Fibroblast of the aortic adventitia (primary cell): ENCODE measurements at places on chromosomes 12 and 14. TPM values are rescaled to one million over a fixed set of nuclear protein-coding genes. Genes with fewer than 3 reads are reported as not detected.

- peak; percentile 77 for DNase-seq
These were observed 30.0 kb downstream of the SLC38A2 start for GRCh38 chr12:46342562-46343033.

- peak; percentile 40 for DNase-seq
These were observed 10.5 kb upstream of the NUAK1 start for GRCh38 chr12:106149096-106149784.

DNA sequence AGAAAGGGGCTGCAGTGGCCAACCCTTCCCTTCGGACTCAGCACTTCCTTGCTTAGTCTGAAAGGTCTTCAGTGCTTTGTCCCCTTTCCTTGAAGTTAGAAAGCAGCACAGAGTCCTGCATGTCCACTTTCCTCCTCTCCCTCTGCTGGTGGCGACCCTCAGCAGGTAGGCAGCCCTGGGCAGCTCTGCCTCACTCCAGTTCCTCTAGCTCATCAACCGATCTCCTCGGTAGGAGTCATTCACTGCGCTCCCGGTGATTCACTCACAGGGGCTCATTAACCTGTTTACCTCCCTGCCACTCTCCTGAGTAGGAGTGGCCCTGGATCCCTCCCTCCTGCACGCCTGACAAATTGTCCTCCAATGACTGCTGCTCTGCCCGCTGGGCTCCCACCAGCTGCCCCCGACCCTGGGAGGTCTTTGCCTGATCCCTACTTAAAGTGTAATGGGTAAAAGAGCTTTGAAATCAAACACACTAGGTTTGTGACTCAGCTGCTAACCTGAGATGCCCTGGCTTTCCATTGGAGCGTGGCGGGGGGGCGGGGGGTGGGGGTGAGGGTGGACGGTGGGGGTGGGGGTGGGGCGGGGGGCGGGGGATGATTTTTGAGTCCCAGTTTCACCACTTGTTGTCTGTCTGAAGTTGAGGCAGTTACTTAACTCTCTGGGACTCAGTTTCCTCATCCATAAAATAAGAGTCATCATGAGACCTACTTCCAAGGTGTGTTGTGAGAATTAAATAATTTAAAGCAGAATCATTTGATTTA, 4.2 kb downstream of the SCNN1A start:
- DNase-seq: no peak

DNA sequence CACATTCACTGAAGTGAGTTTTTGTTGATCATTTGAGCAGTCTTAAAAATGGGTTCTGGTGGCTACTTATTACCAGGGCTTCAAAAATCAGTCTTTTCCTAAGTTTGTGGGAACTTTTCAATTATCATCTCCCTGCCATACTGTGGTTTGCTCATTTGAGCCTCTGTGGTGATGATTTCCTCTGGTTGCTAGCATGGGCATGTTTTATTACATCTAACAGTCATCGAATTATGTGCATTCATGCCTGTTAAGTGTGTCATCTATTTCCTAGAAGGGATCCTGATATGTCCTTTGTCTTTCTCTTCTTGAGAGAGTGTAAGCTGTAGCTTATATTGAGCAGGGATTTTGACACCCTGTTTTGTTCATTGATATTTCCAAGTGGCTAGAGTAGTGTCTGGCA, 116.8 kb downstream of the WIF1 start:
- DNase-seq: no peak

DNA sequence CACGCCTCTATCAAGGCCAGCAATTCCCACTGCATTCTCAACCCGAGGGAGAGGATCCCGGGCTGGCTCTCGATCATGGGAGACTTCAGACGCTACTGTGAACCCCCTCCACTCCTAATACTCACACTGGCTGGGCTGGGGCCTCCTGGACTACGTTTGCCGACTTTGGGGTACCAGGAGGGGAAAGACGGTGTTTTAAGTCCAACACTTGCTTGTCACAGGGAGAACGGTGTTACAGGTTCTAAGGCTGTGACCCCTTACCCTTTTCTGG, 463 bp downstream of the NACA start:
- no peak for DNase-seq

DNA sequence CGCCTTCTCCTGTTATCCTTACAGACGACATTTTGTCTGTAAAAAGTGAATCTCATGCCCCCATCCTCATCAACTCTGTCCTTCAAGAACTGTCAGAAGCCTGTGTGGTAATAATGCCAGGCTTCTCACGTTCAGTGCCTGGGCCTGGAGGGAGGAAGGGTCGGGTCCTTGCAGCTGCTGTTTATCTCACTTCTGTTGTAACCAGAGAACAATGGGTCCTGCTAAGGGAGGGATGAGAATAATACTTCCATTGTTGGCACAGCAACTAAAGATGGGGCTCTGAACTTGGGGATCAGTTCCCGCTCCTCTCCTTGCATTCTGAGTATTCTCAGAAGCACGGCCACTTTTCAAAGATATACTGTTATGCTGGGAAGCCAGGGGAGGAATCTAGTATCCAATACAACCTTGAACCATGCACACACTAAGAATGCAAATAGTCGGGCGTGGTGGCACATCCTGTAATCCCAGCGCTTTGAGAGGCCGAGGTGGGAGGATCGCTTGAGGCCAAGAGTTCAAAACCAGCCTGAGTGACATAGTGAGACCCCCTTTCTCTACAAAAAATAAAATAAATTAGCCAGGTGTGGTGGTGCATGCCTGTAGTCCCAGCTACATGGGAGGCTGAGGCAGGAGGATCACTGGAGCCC, 38.8 kb upstream of the NINJ2 start:
- DNase-seq: no peak

The ETNK1 gene
- total RNA-seq: 37.6 and 51.1 TPM in 2 replicates

DNA sequence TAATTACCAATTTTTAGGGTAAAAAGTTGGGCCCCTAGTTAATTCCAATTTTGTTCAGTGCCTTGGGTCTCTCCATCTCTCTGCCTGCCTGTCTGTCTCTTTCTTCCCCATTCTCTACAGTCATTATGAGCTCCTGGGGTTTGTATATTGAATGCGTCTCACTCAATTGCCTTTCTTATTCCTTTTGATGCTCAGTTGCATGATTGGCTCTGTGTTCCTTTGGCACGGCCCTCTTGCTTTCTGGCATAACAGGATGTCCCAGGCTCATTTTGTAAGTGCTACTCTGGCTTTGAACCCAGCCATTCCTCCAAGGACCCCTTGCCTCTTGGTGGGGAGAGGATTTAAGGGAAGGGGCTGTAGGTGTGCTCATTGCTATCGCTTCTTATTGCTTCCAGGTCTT, 35.6 kb downstream of the ZNF664 start:
- DNase-seq: no peak

DNA sequence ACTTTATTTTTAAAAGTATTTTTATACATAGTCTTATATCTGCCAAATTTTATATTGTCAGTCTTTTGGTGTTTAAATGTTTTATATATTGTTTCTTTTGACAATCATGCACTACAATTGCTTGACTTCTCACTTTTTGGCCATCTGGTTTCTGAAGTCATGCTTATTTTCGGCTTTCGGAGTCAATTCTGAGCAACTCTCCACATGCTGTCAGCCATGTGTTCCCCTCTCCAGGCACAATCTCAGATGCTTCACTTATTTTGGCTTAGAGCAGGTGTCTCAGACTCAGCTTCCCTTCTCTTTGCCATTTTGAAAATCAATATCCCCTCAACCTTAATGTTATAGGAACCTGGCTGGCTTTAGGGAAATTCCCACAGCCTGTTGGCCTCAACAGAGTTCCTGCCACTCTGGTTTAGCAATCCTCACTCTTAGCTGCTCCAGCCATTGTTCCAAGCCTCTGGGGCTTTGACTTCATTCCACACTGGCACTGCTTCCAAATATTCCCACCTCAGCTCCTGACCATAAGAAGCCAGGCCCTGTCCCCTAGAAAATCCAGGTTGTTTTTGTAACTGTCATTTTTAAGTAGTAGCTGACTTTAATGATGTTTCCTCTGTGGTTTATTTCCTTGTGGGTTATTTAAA, 125.5 kb upstream of the FAR2 start:
- peak; percentile 34 for DNase-seq

GRCh38 chr14:86712727-86713126, 1182.8 kb downstream of the FLRT2 start:
- DNase-seq: no peak

The SLC10A1 gene
- total RNA-seq: not detected in 2 replicates

GRCh38 chr14:90509403-90509802, 112.6 kb downstream of the CALM1 start:
- no peak for DNase-seq

DNA sequence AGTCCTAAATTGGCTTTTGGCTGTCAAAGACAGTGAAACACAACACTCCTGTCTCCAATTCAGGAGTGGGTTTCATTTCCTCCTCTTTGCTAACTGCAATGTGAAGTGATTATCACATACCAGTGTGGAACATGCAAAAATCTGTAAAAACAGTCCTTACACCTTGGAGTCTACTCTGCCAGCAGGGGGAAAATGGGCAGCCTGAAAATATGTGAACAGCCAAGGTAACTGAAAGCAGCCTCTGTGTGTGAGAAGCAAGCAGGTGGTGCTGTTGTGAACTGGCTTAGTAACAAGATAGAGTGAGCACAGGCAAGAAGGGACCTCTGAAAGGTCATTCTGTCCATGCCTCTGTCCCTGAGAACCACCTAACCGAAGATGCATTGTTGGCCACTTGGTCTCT, 6.0 kb downstream of the PRMT8 start:
- DNase-seq: no peak

The SOAT2 gene
- 0.09 TPM in 1 of 2 replicates, not detected in the other for total RNA-seq

The RASAL1 gene
- total RNA-seq: not detected in 2 replicates

DNA sequence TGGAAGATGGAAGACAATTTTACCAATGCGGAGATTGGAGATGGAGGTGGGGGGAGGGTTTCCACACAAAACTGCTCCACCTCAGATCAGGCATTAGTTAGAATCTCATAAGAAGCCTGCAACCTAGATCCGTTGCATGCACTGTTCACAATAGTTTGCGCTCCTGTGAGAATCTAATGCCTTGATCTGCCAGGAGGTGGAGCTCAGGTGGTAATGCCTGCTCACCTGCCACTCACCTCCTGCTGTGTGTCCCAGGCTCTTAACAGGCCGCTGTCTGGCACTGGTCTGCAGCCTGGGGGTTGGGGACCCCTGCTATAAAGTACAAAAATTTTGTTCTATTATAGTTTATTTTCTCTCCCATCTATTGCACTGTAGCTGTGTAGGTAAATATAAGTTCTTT, 84.9 kb upstream of the FOXG1 start:
- DNase-seq: no peak

The RGS6 gene
- not detected in 2 replicates for total RNA-seq

GRCh38 chr14:88599761-88600439, 37.1 kb downstream of the ZC3H14 start:
- DNase-seq: no peak

The FGF6 gene
- not detected in 2 replicates for total RNA-seq

- DNase-seq: no peak
These were observed 32.4 kb downstream of the IQSEC3 start for GRCh38 chr12:98924-99352.

The ZFHX2 gene
- total RNA-seq: 0.36 and 0.41 TPM in 2 replicates

DNA sequence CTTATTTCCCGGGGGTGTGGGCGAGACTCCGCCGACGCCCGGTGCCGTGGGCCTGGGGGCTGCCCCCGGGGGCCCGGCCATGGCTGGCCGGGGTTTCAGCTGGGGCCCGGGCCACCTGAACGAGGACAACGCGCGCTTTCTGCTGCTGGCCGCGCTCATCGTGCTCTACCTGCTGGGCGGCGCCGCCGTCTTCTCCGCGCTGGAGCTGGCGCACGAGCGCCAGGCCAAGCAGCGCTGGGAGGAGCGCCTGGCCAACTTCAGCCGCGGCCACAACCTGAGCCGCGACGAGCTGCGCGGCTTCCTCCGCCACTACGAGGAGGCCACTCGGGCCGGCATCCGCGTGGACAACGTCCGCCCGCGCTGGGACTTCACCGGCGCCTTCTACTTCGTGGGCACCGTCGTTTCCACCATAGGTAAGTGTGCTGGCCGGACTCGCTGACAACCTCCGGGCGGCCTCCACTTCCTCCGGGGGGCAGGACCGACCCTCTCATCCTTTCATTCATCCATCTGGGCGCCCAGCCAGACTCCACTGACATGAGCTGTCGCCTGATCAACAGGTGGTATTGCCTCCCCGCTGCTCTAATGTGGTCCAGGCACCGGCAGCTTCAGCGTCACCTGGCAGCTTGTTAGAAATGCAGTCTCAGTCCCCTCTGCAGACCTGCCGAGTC, 467 bp downstream of the KCNK13 start:
- no peak for DNase-seq

DNA sequence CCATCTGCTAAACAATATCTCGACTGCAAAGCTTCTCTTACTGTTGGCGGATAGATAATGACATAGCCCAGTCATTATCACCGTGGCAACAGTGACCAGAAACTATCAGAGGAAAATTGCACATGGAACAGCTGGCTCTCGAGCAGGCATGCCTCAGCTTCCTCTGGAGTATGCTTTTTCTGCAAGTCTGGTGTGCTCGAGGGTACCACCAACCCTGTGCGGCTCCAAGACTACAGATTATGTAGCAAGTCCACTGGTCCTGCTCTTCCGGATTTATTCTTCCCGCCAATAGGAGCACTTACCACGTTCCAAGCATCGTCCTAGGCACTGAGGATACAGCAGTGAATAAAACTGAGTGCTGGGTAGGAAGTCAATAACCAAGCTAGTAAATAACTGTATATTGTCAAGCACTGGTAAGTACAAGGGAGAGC, 1.4 kb upstream of the GLRX5 start:
- DNase-seq: peak; percentile 51

DNA sequence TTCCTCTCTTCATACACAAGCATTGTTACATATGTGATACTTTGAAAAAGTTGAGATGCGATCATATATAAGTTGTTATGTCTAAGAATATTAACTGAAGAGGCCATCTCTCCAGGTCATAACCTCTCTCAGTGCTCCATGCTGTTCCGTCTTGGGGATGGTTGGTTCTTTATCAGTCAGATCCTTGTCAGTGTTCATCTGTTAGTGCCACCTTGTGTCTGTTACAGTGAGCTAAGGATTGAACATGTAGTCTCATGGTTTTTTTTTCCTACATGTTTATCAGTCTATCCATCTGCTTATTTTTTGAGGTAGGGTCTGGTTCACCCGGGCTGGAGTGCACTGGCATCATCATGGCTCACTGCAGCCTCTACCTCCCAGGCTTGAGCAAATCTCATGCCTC, 30.5 kb downstream of the EP400 start:
- DNase-seq: peak; percentile 14

GRCh38 chr14:50387548-50387947, 9.1 kb downstream of the CDKL1 start:
- DNase-seq: no peak

The PPM1H gene
- 0.98 and 1.3 TPM in 2 replicates for total RNA-seq

The EIF2S3B gene
- total RNA-seq: 7.1 and 9.2 TPM in 2 replicates

GRCh38 chr12:77087427-77087826, 22.1 kb upstream of the E2F7 start:
- peak; percentile 98 for DNase-seq

GRCh38 chr14:89836830-89837469, 117.6 kb downstream of the EFCAB11 start:
- no peak for DNase-seq

GRCh38 chr12:118866346-118866745, 115.0 kb upstream of the SRRM4 start:
- no peak for DNase-seq

DNA sequence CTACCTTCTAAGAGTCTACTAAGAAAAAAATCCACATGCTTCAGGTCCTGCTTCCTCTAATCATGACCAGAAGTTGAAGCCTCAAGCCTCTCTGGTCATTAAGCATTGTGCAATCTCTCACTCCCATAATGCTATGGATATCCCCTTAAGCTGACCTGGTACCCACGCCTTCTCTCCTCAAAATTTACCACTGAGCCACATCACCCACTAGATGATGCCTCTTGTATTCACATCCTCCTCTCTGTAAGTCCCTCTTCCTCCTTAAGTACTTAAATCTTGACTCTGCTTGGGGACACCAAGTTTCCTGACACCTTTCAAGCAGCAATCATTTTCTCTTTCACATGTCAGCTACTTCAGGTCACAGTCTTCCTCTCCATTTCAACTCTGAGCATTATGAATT, 9.8 kb downstream of the GALNT4 start:
- DNase-seq: no peak
